Sigmoid colon (tissue), 7 donors: ENCODE measurements at places on chromosomes 16 and 17. TPM values are rescaled to one million over a fixed set of nuclear protein-coding genes. Genes with fewer than 3 reads are reported as not detected.

- DNase-seq = no peak
Observed at GRCh38 chr16:89172528-89173173, 1.1 kb downstream of the CDH15 start.

DNA sequence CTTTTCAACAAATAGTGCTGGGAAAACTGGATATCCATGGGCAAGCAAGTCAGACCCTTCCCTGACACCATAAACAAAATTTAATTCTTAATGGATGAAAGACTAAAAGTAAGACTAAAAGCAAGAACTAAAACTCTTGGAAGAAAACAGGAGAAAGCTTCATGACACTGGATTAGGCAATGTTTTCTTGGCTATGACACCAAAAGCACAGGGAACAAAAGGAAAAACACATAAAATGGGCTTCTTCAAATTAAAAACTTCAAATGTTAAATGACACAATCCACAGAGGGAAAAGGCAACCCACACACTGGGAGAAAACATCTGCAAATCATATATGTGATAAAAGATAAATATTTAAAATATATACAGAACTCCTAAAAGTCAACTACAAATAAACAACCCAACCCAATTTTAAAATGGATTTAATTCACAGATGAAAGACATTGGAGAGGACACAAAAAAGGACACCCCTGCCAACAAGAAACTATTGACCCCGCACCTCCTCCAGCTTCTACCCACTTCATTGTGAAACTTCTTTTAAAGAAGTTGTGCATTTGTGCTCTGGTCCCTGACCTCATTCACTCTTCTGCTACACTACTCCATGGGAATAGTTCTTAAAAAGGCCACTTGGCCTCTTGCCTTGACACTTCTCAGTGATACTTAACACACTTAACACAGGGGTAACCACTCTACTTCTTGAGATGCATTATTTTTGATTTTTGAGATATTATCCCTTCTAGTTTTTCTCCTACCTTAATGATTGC is 80.3 kb downstream of the TRIM37 start:
- no peak for DNase-seq

DNA sequence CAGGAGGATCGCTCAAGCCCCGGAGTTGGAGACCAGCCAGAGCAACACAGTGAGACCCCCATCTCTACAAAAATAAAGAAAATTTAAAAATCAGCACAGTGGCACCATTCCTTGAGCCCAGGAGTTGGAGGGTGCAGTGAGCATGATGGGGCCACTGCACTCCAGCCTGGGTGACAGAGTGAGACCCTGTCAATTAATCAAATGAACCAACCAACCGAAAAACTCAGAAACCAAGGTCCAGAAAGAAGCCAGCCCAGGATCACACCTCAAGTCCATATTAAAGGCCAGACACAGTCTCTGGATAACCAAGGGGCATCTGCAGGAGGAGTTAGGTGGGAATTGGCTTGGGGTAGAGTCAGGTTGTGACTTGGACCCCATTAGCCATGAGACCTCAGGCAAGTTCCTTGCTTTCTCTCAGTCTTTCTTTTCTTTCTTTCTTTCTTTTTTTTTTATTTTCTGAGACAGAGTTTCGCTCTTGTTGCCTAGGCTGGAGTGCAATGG is 2.4 kb downstream of the HSD17B1 start:
- DNase-seq = no peak

DNA sequence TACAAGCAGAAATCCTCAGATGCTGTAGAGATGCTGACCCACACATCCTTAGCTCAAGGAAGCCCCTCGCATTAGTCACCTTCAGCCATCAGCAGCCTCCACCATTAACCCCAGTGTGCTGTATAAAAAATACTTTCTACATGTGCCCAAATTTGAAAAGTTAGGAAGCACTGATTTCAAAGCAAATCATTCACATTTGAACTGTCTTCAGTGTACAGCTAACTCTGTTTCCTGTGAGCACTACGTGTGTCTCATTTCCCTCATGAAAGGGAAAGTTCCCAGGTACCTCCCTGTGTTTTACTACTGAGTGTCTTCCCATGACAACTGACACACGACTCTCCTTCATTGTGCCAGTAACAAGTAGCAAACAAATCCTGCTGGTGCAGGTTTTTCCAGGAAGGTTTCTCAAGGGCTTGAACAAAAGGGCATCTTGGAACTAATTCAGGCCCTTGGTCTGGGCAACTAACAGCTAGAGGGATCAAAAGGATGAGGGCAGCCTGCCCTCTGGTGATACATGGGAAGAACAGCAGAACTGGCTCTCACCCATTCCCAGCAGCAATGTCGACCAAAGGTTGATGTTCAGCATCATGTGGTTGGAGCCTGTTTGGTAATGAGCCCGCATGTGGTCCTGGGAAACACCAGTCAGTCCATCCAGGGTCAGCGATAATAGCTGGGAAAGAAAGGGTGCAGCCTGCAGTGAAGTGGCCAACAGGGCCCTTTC is 4.0 kb downstream of the SLC35B1 start:
- no peak for DNase-seq

DNA sequence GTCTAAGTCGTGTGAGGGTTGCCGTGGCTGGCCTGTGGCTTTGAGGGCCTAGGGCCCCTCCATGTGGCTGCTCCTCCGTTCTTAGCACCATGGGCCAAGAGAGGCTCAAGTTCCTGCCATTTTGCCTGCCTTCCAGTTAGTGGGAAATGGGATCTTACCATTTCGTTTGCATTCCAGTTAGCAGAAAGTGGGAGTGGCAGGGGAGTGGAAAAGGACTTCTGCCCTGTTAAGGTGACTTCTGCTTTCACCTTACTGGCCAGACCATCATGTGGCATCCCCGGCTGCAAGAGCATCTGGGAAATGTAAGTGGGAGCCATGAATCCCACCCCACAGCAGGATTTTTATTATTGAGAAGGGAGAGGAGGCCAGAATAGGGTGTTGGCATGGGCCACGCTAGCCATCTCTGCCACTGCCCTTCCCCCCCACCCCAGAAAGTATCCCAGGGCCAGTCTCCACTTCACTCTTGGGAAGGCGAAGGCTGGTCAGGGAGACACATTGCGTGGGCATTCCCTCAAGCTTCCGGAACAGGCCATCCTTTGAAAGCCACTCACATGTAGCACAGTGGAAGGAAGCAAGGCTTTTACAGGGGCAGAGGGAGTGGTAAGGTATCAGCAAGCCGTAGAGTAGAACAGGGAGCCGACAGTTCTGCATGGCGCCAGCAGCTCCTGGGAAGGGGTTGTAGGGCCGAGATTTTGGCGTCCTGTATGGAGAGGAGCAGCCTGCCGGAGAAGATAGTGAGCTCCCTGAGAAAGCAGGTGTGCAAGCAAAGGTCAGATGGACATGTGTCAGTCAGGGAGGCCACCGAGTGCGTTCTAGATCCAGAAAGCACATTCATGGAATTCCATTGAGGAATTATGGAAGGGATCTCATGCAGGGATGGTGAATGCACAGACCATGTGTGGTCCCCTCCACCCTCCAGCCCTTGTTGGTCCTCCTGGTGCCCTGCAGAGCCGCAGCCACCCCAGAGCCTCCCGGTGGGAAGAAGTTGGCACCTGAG is 33.4 kb downstream of the CMIP start:
- DNase-seq = no peak

DNA sequence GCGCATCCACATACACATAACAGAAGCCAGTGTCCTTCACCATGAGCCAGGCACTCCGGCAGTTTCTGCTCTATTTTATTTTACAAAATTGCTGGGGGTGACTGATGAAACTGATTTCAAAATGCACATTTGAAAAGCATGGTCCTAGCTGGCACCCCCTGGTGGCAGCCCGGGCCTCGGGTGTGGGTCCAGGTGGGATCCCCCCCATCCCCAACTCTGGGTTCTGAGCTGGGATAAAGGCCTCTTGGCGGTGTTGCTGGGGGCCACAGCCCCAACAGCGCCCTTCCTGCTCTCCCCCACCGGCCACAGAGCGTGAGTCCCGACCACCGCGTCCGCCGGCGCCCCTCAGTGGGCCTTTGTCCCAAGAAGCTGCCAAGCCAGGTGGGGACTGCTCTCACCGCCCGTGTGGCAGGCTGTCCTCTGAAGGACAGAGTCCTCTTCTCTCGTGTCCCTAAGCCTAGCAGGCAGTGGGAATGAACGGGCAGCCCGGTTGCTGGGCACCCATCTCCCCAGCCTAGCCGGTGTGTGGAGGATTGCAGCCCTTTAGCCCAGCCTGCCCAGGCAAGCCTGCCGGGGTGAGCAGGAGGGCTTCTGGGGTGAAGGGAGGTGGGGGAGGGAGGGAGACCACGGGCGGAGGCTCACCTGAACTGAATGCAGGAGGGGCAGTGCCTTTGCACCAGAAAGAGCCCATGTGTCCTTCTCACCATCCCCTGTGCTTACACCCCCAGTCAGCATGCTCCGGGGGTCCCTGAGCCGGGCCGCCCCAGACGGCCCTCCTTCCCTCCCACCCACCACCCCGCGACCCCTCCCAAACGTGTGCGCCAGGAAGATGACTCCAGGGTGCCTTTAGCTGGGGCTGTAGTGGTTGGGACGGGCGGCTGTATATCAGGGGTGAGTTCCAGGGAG is 898 bp downstream of the SNAI3 start:
- DNase-seq = no peak

- no peak for DNase-seq
Observed at GRCh38 chr17:31677681-31678080, 181.4 kb downstream of the COPRS start.

GRCh38 chr17:51487947-51488346 is 227.6 kb downstream of the UTP18 start:
- no peak for DNase-seq

DNA sequence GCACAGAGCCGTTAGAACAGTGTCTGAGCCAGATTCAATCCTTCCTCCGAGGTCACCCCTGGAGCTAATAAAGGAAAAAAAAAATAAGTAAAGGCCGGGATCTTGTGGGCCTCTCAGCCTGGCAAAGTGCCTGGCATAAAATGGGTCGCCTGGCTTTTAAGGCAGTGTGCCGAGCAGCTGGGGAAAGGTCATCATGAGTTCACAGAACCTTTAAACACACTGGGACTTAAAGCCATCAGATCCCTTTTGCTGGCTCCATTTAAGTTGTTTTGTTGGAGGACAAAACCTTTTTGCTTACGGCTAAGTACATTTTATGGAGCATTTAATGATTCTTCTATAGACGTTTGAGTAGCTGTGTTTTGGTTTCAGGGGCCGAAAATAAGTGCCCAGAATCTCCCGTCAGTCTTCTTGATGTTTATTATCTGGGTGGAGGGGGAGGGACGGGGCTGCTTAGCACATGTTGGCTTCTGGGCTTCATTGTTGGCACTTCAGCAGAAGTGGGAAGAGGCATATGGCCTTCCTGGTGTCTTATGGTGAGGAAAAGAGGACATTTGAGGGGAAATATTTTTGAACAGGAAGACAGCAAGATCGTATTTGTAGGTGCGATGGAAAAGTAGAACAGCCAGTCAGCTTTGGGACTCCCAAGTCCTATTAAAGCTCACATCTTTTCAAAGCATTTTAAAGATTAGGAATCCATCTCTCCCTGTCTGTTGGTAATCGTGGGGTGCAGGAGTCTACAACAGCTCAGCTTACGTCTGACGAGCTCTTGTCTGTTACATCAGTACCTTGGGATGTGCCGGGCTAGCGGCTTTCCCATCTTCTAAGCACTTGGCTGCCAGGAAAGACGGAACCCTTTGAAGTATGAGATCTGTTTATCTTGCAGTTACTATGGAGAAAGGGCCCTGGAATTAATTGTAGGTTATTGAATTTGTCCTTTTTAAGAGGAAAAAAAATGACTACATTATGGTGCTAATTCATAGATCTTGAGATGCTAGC is 31.1 kb downstream of the RBFOX1 start:
- DNase-seq = no peak

DNA sequence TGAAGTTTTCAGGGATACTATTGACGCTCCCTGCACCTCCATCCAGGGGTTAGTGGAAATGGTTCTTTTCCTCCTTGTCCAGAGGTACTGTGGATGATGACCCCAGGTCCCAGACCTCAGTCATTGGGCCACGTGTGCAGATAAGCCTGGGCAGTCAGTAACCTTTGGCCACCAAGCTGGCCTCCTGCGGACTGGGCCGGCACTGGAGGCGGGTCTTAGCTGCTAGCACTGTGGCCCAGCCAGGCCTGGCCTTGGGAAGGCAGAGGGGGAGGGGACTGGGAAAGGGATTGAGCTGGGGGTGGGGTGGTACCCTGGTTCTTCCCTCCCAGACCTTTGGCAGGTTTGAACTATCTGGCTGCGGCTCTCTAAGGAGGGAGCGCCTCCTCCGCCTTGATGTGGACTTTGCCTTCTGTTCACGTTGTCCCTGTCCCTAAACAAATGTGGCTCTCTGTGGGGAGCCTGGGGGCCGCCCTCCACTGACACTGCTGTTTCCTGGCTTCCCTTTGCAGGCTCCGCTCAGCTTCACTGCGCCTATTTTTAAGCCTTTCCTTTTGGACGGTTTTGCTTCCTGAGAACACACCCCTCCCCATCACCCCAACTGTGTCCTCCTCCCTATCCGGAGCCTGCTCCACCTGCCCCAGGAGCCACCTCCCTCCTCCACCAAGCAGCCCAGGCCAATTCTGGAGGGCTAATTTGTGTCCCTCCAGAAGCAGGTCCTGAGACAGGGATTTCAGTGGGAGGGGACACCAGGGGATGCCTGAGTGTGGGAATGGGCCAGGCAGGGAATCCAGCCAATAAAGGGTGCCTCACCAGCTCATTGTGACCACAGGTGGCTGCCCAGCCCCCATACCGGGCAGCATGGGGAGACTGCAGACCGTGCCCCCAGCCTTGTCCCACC is 251.9 kb downstream of the SEC14L1 start:
- DNase-seq = no peak

- peak; percentile 67 for DNase-seq
Observed at GRCh38 chr17:77326076-77326591, 185.4 kb downstream of the SEC14L1 start.

GRCh38 chr16:69324013-69324531 is 6.3 kb downstream of the PDF start:
- DNase-seq = no peak

DNA sequence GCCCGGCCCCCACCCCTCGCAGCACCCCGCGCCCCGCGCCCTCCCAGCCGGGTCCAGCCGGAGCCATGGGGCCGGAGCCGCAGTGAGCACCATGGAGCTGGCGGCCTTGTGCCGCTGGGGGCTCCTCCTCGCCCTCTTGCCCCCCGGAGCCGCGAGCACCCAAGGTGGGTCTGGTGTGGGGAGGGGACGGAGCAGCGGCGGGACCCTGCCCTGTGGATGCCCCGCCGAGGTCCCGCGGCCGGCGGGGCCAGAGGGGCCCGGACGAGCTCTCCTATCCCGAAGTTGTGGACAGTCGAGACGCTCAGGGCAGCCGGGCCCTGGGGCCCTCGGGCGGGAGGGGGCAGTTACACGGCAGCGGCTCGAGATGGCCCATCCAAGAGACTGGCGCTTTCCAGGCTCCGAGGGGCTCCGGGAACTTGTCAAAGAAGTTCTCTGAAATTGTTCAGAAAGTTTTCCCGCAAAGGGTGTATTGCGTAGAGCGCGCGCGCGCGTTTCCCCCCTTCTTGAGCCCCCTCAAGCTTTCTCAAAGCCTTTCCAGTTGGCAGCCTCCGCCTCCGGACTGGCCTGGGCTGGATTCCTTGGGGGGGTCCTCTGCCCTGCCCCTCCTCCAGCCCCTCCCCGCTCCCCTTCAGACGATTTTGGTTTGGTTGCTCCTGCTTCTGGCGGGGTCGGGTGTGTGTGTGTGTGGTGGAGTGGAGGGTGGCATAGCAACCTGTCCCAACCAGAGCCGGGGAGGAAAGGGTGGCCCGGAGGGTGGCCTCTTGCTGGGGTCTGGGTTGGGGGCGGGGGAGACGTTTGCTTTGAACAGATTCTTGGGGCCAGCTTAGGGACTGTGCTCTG is 504 bp downstream of the ERBB2 start:
- no peak for DNase-seq

- no peak for DNase-seq
Observed at GRCh38 chr17:64439956-64440355, 9.0 kb upstream of the MILR1 start.

C17orf78 gene
- not detected for polyA plus RNA-seq

PPY gene
- polyA plus RNA-seq = not detected

TANGO6 gene
- polyA plus RNA-seq = 0.92 TPM

CDK3 gene
- 11.9 TPM for polyA plus RNA-seq

ADAMTS18 gene
- 0.04 TPM for polyA plus RNA-seq
